ENCODE measurements at places on chromosomes 16 and 17.

- no peak for DNase-seq
Measured at GRCh38 chr17:55816532-55817396, 65.9 kb downstream of the PCTP start.

DNA sequence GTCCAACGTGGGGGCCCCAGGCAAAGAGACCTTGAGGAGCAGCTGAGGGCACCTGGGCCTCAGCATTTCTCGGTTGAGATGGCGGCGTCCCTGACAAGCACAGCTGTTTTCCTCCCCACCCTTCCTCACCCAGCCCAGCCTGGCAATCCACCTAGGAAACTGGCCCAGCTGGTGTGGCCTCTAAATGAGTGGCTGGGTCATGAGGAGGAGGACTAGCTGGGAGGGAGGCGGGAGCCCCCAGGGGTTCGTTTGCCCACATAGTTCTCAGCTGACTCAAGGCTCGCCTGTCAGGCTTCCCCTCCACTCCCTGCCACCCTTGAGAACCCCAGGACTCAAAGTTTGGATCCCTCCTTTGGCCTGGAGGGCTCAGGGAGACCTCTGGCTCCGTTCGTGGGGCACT, 5.9 kb downstream of the RNF222 start:
- no peak for DNase-seq

- no peak for DNase-seq
Measured at GRCh38 chr16:74501484-74502478, 80.5 kb upstream of the CLEC18B start.

DNA sequence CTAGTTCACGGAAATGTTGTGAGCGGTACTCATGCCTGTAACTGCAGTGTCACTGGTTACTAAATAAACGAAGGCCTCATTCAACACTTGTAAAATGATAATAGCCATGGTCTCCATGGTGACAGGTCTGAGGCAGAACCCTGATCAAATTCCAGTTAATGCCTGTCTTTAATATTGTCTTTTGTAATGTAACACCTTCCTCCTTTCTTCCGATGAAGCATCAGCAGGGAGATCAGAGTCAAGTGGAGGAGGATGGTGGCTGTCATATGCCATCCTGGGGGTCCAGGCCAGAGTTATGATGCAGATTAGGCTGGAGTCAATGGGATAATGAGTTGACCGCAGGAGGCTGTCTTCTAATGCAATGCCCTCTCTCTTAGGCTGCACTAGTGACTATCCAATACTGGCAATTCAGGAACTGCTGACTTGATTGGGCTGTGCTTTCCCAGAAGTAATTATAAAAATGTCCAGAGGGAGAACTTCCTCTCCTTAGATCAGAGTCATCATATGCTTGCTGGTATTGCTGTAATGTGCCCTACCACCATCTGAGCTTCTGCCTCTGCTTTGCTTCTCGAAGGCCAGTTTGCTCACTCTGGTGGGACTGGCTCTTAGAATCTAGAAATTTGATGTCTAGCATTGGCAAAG, 419.1 kb downstream of the CA10 start:
- DNase-seq: no peak

GRCh38 chr16:49148410-49148809, 133.2 kb downstream of the CBLN1 start:
- no peak for DNase-seq

- DNase-seq: no peak
Measured at GRCh38 chr17:49132699-49133364, at the start of gene B4GALNT2. TSS of gene B4GALNT2 (plus strand) at chr17:49132769. CDS start at chr17:49132793, 24 bp downstream.

DNA sequence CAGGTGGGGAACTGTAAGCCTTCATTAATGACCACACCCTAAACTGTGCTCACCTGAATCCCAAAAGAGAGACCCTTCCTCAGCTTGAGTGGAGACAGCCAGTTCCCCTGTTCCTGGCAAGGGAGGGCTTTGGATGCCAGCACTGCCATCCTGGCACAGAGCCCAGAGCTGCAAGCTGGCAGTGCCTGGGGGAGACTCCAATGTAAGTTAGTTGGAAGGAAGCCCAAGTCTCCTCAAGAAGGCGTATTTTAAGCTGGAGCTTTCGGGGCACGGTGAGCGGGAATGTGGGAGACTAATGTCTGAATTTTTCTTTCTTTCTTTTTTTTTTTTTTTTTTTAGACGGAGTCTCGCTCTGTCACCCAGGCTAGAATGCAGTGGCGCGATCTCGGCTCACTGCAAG, 4.7 kb downstream of the CDC42EP4 start:
- no peak for DNase-seq

- DNase-seq: no peak
Measured at GRCh38 chr17:75668489-75668888, 1.4 kb downstream of the SAP30BP start.

DNA sequence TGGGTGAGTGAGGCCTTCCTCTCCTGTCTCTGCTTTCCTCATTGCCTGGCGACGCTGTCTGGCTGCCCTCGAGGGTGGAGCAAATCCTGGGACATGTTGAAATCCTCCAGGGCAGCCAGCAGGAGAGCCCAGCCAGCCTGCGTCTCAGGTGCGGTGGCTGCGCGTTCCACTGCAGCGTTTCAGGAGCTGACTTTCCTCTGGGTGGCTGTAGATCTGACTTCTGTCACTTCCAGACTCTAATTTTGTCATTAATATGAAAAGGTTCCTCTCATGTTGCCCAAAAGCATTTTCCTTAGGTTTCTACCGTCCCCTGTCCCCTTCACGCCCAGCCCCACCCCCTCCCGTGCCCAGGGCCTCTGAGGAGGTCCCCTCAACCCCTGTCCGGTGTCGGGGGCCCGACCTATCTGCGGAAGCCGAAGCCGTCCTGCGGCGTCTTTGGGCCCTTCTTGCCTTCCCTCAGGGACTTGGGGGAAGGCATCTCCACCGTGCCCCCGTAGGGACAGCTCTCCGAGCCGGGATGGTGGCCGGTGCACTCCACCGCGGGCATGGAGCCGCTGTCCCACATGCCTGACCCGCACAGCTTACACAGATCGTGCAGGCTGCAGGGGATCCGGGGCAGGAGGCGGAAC, 95.1 kb downstream of the TBC1D16 start:
- no peak for DNase-seq

DNA sequence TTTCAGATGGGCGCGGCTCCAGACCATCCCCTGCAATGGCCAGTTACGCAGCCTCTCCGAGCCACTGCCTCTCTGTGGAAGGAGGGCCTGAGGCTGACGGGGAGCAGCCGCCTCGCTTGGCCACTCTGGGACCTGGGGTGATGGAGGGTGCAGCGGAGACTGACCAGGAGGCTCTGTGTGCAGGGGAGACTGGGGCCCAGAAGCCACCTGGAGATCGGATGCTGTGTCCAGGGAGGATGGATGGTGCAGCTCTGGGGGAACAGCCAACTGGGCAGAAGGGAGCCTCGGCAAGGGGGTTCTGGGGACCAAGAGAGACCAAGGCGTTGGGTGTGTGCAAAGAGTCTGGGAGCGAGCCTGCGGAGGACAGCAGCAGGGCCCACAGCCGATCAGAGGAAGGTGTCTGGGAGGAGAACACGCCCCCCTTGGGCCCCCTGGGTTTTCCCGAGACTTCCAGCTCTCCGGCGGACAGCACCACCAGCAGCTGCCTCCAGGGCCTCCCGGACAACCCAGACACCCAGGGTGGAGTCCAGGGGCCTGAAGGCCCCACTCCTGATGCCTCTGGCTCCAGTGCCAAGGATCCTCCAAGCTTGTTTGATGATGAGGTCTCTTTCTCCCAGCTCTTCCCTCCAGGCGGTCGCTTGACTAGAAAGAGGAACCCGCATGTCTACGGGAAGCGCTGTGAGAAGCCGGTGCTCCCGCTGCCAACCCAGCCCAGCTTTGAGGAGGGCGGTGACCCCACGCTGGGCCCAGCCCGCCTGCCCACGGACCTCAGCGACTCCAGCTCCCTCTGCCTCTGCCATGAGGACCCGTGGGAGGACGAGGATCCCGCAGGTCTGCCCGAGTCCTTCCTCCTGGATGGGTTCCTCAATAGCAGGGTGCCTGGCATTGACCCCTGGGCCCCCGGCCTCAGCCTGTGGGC, 17.4 kb upstream of the ZFPM1 start:
- no peak for DNase-seq

DNA sequence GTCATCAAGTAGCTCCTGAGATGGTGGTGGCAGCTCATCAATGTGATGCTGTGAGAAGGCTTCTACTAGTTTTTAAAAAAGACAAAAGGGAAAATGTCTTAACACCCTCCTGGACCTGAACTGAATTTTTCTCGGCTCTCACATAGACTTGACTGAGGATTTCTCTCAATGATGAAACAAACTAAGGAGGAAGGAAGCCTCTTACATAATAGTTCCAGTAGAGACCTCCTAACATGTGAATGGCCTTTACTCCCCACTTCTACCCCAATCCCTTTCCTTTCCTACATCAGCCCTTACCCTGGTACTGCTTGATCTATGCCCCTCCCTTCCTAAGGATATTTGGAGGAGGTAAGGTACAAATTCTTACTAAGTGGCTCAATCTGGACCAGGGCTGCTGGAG, 54.8 kb upstream of the MTMR4 start:
- DNase-seq: no peak

DNA sequence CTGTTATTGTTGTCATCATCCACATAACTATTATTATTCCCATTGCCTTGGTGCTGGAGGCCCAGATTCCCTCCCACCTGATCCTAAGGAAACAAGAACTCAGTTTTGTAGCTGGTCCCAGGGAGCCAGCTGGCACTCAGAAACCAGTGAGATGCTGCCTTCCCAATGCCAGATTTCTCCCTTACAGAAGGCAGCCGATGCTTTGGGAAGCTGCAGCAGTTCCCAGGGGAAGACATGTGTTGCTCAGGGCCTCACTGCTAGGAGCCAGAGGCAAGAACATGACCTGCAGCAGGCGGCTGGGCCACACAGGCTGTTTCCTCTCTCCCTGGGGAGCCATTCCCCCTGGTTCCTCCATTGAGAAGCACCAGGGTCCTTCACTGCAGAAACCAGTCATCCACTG, 59.9 kb upstream of the GRIN2A start:
- DNase-seq: no peak
